ENCODE measurements at places on chromosomes 3 and 15. TPM values are rescaled to one million over a fixed set of nuclear protein-coding genes. Genes with fewer than 3 reads are reported as not detected.

DNA sequence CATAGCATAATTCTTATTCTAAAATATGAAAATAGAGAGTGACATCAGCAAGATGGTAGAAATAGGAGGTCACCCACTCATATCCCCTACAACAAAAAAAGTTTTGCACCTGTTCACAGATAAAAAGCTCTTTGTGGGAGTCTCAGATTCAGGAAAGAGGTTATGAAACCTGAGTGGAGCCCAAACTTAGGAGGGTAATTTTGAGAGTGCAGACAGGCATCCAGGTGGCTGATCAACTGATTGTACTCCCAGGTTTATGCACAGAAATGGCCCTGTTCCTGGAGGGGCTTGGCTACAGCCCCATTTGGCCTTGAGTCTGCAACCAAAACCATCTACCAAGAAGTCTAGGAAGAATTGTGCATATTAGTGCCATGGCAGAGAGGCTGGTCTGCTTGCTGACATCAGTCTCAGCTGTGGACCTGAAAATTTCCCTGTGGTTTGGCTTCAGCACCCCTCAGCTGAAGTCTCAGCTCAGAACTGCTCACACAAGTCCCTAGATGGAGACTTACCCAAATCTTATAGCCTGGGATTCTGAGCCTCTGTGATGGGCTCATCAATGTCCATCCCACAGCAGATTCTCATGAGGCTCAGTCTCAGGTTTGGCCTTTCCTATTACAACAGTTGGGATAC lies 291.6 kb downstream of the IL20RB start:
- no peak for DNase-seq

DNA sequence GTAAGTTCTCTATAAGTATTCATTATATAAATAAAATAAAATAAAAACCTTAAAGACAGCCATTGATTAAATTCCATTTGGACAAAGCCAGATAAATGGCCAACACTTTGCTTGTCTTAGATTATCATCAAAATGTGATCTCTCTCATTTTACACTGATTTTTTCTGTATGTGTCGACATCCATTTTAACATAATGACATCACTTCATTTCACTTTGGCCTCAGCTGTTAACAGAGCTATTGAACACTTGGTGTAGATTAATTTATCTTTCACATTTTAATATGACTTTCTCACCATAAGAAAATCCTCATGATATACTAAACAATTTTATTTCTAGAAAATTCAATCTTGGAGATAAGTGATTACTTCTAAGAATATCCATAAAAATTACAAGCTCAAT lies 198.1 kb downstream of the MECOM start:
- no peak for DNase-seq

DNA sequence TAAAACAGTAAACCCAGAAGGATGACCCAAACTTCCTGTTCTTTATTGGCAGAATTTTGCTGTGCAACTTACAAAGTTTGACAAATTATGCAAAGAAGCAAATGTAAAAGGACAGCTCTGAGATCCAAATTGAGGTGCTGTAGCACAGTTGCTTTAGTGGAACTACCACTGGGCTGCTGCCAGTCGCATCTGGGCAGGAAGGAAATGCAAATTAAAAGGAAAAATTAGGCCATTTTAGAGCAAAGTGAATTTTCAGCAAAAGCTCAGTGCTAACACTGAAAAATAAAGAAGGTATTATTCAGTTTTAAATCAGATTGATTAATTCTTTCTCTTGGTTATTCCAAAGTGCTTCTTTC lies 104.5 kb downstream of the ZMAT3 start:
- DNase-seq = no peak

DNA sequence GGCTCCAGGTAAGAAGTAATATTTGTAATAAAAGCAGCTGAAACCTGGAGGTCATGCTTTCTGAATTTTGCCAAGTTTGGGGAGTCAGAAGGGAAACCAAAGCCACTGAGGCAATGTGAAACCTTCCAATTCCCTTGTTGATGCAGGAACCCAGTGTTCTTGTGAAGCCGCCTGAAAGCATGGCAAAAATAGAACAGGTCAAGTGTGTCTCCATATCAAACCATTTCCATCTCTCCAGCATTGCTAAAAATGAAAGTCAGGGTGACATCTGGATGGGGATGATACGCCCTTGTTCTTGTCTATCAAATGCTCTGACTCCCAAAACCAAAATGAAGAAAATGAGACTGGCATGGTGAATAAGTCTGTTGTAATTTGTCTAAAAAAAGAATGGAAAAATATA lies 362.5 kb downstream of the VPS13C start:
- DNase-seq = no peak

DNA sequence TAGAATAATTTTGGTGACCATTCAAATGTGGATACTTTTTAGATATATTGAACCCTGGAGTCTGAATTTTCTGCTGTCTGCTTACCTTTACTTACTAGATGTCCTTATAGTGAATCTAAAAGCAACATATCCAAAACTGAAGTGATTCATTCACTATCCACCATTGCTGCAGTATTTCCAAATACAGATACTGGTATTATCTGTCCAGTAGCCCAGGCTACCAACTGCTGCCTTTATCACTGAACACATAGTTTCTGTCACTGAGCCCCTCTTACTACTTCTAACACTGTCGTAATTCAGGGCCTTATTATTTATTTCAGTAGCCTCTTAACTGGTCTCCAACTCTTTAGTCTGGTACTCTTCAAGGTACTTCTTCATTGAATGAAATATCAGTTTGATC lies 49.2 kb downstream of the SLMAP start:
- DNase-seq = no peak

DNA sequence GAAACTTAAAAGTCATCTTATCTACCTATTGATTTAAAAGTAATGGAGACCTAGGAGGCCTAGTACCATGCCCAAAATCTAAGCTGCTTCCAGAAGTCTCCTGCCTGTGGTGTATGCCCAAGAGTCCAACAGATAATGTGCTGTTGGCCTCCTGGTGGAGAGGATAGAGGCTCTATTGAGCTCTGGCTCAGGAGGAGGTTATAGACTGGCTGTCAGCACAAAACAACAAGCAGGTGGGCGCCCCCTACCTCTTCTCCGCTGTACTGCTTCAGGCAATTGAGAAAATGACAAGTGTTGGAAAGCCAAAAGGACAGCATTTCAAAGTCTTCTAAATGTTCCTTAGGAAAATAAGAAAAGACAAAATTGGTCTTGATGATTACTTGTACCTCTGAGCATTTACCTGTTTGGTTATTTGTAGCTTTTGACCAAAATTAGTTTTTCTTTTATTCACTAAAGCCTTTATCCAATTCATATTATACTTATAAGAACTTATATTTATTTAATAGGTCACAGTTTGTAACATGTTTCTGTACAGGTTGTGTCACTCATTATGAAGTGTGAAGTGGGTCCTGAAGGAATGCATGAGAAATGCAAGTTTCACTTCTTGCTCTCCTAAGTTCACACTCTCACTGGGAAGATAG lies 17.2 kb upstream of the GNB5 start:
- DNase-seq = no peak

GRCh38 chr3:39933986-39934693 lies 124.7 kb downstream of the MYRIP start:
- no peak for DNase-seq

DNA sequence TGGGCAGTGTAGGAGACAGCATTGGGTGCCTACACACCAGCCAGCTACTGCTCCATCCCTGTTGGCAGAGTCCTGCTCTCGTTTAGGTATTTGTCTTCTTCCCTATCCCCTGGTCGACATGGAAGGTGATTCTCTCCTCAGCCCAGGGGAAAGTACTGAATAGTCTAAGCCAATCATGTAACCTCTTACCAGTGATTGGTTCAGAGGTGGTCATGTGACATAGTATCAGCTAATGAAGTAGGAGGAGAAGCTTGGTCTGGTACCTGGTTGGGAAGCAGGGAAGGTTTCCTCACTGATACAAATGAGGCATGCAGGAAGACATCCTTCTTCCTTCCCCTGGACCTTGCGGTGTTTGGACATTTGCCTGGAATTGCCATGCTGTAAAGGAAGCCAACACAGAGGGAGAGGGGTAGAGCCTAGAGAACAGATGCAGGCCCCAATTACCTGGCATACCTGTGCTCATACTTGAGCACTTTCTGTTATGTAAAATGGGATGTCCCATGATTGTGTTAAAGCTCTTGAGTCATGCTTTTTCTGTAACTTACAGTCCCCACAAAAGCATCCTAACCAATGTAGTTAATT lies 32.7 kb upstream of the RASGRP1 start:
- DNase-seq = no peak

- DNase-seq = no peak
Observed at GRCh38 chr3:107392549-107393165, 15.4 kb downstream of the CCDC54 start.

DNA sequence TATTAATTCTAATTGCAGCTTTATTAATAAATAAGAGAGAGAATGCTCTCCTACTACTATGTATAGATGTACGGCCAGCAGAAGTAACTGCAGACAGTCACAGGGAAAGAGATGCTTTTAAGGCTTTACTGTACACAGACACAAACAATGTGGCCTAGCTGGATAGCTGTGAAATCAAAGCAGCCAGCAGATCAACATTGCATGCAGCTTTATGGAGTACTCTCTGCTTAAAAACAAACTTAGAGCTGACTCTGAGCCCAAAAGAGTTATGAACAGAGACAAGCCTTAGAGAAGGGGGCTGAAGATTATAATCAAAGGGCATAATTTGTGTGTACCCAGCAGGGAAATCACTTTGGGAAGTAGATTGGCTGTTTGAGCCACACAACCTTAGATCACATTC lies 47.2 kb downstream of the CADM2 start:
- no peak for DNase-seq

DNA sequence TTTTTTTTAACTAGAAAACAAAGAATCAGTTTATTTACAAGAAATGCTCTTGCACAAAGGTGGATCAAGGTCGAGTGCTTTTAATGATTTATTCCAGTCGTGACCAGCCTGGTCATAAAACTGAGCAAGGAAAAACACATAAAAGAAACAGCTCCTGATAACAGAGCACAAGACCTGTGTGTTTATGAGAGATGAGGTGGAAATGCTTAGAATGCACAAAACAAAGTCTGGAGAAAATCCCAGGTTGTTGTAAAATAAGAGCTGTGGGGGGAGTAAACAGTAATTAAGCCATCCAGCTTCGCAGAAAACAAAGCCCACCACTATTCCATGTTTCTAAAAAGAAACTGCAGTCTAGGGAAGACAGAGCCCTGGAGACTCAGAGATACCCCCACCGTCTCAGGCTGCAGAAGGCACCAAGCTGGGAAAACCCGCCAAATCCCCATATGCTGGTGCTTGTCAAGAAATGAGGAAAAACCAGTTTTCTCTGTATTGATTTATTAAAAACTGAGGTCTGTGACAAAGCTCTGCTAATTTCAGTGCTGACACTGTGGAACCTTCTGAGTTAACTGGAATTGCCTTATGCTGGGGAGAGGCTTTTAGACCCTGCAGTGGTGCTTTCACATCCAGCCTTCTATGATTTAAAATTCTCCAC lies 139.3 kb downstream of the ADAMTS17 start:
- no peak for DNase-seq

DNA sequence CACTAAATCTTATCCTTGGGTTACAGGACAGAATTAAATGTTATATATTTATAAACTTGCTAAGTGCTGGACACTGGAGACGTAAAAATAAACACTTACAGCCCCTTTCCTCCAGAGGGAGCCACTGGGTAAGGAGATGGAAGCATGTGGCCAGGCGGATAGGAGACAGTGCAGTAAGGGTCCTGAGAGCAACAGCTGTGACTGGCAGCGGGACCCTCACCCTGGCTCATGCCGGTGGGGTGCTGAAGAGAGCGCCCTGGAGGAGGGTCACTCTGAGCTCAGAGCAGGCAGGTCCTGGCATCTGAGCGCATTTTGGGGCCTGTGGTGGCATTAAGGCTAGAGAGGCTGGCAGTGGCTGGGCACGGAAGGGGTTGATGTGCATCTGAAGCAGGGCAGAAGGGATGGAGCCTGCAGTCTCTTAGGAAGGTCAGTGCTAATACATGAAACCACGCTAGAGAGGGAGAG lies 16.0 kb downstream of the SEC61A1 start:
- DNase-seq = no peak

DNA sequence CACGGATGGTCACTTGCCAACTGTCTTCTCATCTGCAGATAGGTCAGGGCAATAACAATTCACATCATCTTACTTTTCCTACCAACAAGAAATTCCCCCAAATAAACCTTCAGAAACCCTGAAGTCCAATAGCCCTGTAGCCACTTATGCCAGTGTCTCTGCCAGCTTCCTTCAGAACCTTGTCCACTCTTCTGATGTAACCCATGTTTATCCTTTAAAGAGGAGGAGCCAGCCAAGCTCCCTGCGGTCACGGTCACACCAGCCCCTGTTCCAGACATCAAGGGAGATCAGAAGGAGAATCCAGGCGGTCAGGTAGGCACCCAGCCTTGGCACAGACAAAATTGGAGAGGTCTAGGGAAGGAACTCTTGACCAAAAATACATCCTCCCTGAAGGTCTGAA lies 23.7 kb downstream of the SLC24A1 start:
- no peak for DNase-seq

Gene GXYLT2
- 10.1 TPM for total RNA-seq

Gene PTPN9
- total RNA-seq = 18.2 TPM

Gene LDHAL6B
- not detected for total RNA-seq
